GM12865 (cell line): ENCODE measurements at places on chromosomes 1 and 21.

- DNase-seq = no peak
These were observed 3.2 kb upstream of the SNAPIN start for GRCh38 chr1:153655333-153655732.

DNA sequence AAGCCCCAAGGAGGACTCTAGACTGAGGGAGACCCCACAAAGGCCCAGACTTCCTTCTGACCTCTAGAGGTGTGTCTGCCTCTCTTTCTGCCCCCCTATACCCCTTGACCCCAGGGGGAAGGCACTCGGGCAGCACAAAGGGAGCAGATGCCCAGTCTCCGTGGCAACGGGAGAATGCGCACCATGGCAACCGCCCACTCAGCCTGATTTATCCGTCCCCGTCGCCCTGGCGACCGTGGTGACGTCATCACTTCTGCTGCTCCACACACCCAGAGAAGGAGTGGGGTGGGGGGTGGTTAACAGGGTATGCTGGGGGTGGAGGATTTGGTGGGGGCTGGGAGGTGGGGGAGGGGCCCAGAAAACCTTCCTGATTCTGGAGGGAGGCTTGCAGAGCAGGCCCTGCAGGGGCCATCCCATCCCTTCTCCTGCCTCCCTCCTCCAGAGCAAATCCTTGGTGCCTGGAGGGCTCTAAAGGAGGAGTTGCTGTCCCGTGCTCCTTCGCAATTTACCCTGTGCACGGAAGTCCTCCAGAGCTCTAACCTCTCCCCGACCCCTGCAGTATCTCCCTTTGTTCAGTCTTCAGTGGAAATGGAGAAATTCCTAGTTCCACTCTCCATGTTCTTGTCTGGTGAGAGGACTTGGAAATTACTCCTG lies 6.3 kb downstream of the CELF3 start:
- DNase-seq = peak; percentile 54

- DNase-seq = no peak
These were observed 164.0 kb downstream of the PRDM16 start for GRCh38 chr1:3233031-3233430.

DNA sequence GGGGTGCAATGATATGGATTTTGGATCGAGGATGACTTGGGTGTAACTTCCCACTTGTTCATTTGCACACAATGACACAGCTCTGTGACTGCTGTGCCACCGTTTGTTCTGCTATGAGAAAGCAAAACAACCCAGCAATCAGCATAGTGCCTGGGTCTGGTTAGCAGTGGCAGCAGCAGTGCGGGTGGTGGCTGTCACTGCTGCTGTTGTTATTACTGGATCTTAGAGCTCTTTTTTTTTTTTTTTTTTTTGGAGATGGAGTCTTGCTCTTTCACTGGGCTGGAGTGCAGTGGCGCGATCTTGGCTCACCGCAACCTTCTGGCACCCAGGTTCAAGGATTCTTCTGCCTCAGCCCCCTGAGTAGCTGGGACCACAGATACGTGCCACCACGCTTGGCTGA lies 56.9 kb downstream of the TBCE start:
- no peak for DNase-seq

DNA sequence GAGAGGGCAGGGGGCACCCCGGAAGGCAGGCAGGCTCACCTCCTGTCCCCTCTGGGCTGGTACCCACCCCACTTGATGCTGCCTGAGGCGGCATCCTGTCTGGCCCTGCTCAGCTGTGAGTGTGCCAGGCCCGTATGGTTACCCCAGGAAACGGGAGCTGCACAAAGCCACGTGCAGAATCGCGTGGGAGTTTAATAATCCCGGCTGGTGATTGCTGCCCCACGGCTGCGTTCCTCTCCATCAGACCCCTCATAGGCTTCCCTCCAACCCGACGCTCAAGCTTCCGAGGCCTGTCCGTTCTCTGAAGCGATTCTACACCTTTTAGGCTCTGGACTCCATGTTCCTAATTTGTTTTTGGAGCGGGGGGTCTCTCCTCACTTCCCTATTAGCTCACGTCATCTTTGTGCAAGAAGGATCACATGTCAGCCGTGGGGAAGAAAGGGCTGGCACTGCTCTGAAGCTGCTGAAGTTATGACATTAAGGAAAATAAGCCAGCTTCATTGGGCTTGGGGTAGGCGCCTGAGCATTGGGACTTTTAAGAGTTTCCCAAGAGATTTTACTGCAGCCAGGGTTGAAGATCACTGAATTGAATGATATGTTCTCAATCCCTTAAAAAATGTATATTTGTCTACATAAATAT lies 1.1 kb upstream of the B3GALT5 start:
- no peak for DNase-seq

DNA sequence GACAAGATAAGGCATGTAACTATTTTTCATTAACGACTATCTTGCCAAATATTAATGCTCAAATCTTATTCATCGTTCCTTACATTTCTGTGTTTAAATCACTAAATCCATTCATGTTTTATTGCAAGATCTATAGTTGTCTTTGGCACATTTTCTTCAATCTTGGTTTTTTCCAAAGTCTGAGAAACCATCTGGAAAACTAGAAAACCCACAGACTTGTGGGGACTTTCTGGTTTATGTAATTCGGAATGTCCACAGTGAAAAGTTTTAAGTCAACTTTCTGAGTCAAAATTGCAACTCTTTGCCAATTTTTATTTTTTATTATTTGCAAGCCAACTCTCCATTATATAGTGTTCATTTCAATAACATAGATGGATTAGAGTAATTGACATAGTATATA lies 520.8 kb upstream of the ADAMTS5 start:
- no peak for DNase-seq

- DNase-seq = no peak
These were observed 39.2 kb upstream of the SERBP1 start for GRCh38 chr1:67469431-67469830.

DNA sequence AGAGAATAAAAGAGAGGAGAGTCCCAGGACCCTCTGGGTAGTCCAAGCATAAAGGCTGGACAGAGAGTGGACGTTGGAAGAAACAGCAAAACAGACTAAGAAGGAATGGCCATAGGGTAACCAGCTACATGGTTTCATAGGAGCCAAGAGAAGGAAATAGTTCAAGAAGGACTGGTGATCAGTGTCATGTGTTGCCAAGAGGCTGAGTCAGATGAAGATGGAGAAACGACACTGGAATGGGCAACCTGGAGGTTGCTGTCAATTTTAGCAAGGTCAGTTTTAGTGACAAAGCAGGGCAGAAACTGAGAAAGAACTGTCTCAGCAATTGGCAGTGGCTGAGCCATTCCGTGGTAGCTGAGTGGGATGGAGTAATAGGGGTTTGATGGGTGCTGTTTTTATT lies 41.4 kb downstream of the HMGB4 start:
- DNase-seq = no peak

- DNase-seq = no peak
These were observed 98.6 kb upstream of the LPGAT1 start for GRCh38 chr1:211928993-211929637.

GRCh38 chr1:81617308-81617967 lies 183.3 kb upstream of the ADGRL2 start:
- DNase-seq = no peak

GRCh38 chr1:245710961-245711903 lies 556.4 kb downstream of the KIF26B start:
- no peak for DNase-seq

- no peak for DNase-seq
These were observed 443.9 kb downstream of the CAMTA1 start for GRCh38 chr1:7229186-7229585.

- peak; percentile 2 for DNase-seq
These were observed 603.3 kb downstream of the PTPRC start for GRCh38 chr1:199242147-199242546.

DNA sequence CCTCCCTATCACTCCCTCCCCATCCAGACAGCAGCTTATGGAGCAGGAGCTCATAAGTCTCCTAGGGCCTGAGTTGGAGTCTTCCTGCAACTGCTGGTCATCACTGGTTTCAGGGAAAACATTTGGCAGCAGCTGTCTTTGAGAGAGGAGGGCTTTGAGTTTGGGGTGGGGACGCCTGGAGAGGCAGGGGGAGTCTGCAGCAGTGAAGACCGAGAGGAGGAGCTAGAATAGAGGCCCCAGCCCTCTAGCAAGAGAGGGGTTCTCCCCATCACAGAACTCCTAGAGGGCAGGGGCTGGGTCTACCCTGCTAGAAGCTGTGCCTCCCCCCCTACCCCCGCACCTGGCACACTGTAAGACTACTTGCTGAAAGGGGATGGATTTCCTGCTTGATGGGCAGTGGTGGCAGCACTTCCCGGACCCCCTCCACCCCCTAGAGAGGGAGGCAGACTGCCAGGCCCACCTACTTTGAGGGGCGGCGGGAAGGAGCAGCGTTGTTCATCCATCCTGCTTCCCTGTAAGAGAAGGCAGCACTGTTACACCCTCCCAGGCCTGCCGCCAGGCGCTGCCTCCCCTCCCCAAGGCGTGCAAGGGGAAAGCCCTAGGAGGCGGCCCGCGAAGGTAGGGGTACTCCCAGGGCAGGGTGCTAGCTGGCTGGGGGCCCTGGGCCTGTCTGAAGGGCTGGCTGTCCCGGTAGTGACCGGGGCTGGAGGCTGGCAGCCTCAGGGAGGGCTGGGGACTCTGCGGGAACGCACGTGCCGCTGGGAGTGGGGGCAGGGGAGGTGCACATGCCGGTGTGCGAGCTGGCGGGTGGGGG lies 50.4 kb downstream of the RAP1GAP start:
- DNase-seq = no peak

DNA sequence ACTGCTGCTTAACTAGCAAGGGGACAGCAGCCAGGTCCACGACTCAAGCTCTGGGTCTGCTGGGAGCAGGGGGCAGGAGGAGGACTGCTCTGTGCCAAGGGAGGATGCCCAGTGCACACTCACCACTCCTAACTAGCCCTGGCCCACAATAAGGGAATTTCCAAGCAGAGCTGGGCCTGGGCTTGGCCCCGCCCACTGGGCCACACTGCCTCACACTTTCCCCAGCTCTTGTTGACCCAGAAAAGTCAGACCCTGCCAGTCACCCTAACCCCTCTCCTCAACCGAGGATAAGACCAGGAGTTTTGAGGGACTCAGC lies 18.7 kb downstream of the SLC9A1 start:
- DNase-seq = peak; percentile 49
